Stimulated activated CD8-positive, alpha-beta memory T cell treated with anti-CD3 and anti-CD28 coated beads, Interleukin-4, amount 100 ng/mL, for 1 hour (primary cell): ENCODE measurements at places on chromosomes 4 and X.

GRCh38 chr4:169243825-169244609, 26.7 kb downstream of the SH3RF1 start:
- DNase-seq = no peak

GRCh38 chr4:70504733-70505132, 13.6 kb upstream of the AMTN start:
- no peak for DNase-seq

GRCh38 chr4:7845493-7846128, 94.0 kb downstream of the AFAP1 start:
- DNase-seq = no peak

DNA sequence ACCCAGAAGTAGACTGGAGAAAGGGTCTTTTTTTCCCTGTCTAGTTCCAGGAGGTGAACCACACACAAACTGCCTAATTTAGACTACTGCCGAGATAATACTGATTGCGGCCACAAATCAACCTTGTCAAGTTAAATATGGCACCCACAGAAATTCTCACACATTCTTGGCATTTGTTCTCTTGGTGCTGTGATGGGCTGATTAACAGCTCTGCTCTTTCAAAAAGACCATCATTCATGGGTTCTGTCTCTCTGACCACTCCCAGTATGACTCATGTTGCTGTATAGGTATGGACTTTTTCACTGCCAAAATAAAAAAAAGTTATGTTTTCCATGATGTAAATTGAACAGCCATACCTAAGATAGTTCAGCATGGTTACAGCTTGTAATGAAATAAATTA, 1003.5 kb upstream of the LCORL start:
- no peak for DNase-seq

DNA sequence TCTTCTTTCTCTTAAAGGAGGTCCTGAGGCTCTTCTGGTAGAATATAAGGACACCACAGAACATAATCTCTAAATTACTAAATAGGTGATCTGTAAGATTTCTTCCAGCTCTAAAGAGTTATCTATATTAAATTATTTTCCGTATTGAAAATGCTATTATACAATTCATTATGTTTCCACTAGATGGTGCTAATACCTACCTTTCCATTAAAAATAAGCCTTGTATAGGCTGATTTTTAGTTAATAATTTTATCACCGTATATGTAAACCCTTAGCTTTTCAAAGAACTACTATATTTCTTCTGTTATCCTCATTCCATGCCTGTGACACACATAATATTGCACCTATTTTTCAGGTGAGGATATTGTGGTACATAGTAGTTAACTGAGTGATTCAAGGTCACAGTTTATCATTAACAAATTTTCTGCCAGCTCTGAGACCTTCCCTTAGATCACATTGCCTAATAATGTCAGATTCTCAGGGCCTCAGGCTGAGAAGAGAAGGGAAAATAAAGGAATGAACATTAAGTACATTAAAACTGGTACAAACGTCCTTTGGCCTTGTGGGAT, 138.8 kb downstream of the TEX11 start:
- DNase-seq = no peak

GRCh38 chr4:6926681-6927478, 17.3 kb downstream of the TBC1D14 start:
- no peak for DNase-seq

GRCh38 chr4:124325690-124326089, 386.8 kb downstream of the ANKRD50 start:
- no peak for DNase-seq

- DNase-seq = no peak
Measured at GRCh38 chr4:94909645-94910044, 151.9 kb downstream of the BMPR1B start.
